ENCODE measurements at places on chromosomes 12 and 14.

GRCh38 chr12:27101290-27101689 lies 18.9 kb upstream of the C12orf71 start:
- no peak for DNase-seq

DNA sequence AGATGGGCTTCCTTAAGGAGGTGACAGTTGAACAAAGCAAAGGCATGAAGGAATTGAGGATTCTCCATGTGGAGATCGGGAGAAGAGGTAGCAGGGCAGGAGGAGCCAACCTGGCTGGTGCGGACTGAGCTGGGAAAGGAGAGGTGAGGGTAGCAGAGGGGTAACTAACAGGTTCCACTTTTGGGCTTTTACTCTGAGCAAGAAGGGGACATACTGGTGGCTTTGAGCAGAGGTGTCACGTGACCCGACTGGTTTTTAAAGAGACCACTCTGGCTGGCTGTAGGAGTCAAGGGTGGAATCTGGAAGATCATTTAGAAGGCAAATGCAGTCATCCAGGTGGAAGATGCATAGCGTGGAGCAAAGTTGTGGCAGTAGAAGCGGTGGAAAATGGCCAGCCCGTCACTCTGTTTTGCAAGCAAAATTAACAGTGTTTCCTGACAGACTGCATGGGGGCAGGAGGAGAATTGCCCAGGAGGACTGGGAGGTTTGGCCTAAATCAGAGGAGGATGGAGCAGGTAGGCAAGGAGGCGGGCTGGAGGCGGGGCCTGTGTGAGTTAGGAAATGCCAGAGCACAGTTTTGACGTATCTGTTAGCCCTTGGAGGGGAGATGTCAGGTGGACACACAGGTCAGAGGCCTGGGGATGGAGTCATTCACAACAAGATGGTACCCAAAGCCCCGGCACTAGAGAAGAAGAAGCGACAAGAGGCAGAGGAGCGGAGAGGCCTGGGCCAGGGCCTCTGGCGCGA lies 156.3 kb upstream of the FKBP4 start:
- no peak for DNase-seq

DNA sequence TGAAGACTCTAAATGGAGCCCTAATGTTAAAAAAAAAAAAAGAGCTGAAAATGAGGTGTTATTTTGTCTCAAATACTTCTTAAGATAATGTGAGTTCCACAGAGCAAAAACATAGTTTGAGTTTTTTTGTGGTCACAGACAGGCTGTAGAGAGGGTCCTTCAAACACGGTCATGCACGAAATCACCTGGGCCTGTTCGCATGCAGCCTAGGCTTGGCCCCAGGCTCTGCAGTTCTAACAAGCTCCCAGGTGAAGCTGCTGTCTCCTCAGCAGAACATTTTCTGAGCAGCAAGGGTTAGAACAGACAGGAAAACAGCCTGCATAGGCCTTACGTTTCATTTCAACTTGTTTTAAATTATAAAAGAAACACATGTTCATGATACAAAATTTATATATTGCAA lies 65.4 kb upstream of the TBPL2 start:
- DNase-seq, result no peak

- no peak for DNase-seq
Observed at GRCh38 chr14:25090716-25091454, 40.9 kb upstream of the STXBP6 start.

GRCh38 chr14:95332641-95333040 lies 12.9 kb upstream of the CLMN start:
- DNase-seq, result no peak

DNA sequence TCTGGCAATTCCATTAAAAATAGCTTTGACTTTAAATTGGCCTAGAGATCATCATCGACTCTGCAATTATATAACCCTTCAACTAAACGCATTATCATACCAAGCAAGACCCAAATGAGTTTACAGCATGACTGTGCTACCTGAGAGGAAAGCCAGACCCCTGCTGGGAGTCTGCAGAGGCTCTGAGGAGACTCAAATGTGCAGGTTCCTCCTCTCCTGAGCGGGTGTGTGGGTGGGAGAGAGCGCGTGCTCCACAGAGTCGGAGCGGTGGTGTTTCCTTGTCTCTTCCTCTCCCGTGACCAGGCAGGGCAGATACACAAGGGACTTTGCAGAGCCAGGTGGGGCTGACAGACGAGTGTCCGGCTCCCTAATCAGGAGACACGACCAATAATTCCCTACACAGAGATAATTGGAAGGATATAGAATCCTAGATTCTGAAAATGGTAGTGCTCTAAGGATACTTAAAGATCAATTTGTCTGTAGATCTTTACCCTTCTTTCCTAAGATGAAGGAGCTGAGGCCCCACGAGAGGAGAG lies 74.1 kb downstream of the SLC8A3 start:
- no peak for DNase-seq

DNA sequence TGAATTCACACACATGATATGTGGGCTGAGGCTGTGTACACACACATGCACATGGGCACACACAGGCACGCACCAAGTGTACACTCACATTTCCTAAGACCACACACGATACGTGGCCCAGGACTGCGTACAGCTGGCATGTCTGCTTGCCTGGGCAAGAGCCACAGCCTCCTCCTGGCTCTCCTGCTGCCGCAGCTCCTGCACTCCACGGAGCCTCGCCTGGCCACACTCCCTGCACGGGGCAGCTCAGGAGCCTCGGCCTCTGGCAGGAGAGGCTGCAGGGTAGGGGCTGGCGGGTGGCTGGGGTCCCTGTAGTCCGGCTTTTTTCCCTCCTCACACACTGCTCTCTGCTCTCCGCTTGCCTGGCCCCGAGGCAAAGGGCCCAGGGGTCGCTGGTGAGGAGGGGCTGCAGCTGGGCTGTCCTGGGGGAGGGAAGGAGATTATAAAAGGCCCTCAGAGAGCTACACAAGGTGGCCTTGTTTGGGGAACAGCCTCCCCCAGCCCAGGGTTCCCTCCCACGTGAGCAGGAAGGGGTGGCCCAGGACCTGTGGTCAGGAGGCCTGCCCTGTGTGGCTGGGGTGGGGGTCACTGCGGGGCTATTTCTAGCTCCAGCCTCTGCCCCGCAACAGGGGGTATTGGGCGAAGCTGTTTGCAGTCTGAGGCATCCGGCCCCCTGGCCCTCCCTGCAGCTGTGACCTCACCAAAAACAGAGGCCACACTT lies 89.0 kb upstream of the SFSWAP start:
- no peak for DNase-seq

GRCh38 chr14:56268673-56269072 lies 150.5 kb downstream of the PELI2 start:
- DNase-seq, result no peak

DNA sequence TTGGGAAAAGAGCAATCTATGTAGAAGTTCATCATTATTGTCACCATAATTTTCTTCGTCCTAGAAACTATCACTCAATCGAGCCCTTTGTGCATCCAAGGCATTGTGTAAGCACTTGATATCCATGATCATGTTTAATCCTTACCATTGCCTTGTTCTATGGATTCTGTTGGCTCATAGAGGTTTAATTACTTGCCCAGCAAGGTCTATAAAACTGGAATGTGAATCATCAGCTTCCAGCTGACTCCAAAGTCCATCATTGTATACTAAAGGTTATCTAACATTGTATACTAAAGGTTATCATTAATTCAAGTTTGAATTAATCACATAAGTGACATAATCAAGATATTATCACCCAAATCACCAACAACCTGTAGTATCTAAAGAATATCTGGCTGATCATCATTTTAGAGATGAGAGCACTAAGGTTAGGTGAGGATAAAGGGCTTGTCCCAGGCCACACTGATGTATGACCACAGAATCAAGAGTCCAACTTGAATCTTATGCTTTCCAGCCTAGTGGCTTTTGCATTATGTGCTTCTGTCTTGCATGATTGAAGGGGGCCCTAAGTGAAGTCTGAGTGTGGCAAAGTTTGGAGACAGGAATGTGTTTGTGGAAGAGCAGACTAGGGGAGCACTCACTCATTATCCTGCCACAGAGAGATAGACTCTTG lies 188.1 kb downstream of the ANO4 start:
- DNase-seq, result no peak

GRCh38 chr12:111438481-111438880 lies 32.8 kb downstream of the SH2B3 start:
- no peak for DNase-seq

GRCh38 chr12:18139989-18140596 lies 50.1 kb upstream of the RERGL start:
- no peak for DNase-seq

GRCh38 chr14:89720076-89720687 lies 234.3 kb downstream of the EFCAB11 start:
- no peak for DNase-seq

GRCh38 chr14:66698503-66698902 lies 190.6 kb downstream of the GPHN start:
- no peak for DNase-seq

GRCh38 chr12:107027636-107028053 lies 40.7 kb upstream of the MTERF2 start:
- peak; percentile 6 for DNase-seq

DNA sequence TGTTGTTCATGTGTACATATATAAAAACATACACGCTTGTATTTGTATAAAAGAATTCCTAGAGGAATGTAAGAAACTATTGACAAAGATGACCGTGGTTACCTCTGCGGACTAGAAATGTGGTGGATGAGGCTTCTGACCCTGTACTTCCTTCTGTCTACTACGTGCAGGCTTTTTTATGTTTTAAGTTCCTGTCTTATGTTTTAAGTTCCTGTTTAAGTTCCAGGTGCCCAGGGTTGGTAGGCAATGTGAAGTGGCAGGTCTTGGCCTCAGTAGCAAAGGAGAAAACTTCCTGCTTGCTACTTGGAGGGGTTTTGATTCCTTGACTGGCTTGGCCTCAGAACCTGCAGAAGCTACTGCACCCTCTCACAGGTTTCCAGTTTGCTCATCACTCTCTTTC lies 11.6 kb downstream of the POMT2 start:
- no peak for DNase-seq

GRCh38 chr14:83556065-83556464 lies 1973.9 kb upstream of the FLRT2 start:
- DNase-seq, result no peak

- no peak for DNase-seq
Observed at GRCh38 chr12:19431407-19432308, 7.6 kb upstream of the AEBP2 start.

GRCh38 chr14:22500954-22501726 lies 87.9 kb downstream of the DAD1 start:
- DNase-seq, result no peak

DNA sequence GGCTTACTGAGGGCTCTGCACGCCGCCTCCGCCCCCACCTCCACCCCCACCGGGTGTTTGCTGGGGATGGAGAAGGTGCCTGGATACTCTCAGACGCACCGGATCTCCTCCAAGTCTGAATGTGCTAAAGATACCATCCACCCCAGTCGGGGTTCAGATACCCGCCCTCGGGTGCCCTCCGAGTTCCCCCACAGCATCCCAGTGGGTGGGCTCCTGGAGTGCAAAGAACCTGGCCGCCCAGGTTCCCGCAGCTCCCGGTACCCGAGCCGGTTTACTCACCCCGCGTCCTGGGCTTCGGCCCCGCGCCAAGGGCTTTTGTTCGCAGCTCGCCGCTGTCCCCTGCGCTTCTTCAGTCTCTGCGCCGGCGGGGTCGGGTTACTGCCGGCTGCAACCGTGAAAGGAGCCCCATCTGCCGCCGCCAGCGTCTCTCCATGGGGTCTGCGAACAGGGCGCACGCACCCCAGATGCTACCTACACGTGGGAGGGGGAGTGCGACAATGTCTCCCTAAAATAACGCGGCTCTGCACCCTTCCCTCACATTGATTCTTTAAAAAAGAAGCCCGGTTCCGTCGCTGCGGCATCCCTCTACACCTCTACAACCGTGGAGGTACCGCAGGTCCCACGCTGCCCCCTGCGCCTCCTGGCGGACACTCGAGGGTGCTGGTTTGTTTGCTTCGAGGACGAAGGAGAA lies at the start of gene CCDC177:
CCDC177 (minus strand) TSS at position 609 of the 691 bp plus-strand sequence. CDS start 1,249 bp downstream, outside the sequence.
- DNase-seq, result peak; percentile 59

DNA sequence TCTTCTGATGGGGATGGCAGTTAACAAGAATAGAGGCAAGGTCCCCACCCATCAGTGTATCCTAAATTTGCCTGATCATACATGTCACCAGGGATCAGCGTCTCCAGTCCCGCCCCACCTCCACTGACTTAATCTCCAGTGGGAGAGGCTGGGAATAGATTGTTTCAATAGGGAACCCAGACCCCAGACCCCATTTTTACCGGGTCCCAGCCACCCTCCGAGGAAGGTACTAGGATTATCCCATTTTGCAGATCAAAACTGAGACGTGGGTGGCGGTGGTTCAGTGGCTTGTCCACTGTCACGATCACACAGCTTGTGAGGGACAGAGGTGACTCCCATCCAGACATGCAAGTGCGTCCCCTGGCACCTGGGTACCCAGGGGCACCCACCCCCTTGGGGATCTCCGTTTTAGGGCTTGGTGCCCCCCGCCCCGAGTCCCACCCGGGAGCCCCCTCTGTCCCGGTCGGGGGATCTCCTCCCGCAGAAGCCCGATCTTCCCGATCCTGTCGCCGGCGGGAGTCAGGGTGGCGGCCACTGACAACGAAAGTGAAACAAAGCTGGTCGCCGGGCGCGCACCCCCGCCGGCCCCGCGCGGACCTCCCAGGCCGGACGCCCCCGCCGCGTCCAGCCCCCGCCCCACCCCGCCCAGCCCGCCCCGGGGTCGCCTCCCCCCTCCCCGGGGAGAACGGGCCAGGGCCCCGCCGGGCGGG lies 523 bp downstream of the WSB2 start:
- no peak for DNase-seq

DNA sequence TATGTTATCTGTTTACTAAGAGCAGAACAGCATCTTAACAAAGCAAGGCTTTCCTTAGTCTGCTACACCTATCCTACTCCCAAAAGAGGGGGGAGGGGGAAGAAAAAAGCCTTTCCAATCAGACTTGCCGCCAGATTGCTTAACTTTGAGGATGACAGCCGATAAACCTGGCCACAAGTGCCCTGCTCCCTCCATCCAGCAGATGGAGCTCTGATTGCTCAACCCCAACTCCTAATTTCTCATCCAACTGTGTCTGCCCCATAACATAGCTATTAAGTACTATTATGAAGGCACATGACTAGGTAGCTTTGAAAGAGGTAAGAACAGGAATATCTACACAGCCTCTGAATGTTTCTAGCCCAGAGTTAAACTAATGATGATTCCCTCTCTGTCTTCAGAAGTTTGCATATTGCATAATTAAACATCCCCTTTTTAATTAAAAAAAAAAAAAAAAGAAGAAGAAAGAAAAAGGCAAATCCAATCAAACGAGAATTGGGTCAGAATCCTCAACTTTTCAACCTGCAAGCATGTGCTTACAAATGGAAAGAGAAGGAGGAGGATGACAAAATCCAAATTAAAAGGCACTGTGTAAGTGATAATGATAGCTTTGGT lies 247.4 kb downstream of the GALC start:
- DNase-seq, result no peak

DNA sequence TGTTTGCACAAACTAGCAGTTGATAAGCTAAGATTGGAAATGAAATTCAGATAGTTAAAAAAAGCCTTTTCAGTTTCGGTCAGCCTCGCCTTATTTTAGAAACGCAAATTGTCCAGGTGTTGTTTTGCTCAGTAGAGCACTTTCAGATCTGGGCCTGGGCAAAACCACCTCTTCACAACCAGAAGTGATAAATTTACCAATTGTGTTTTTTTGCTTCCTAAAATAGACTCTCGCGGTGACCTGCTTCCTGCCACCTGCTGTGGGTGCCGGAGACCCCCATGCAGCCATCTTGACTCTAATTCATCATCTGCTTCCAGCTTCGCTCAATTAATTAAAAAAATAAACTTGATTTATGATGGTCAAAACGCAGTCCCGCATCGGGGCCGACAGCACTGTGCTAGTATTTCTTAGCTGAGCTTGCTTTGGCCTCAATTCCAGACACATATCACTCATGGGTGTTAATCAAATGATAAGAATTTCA lies 335.6 kb downstream of the TMEM121 start:
- DNase-seq, result no peak

Data from frontal cortex (tissue), 4 donors.